Hippocampal formation (tissue), 2 donors: ENCODE measurements at places on chromosomes 7 and 10.

- DNase-seq = no peak
Observed at GRCh38 chr7:107047902-107048782, 3.6 kb downstream of the PRKAR2B start.

DNA sequence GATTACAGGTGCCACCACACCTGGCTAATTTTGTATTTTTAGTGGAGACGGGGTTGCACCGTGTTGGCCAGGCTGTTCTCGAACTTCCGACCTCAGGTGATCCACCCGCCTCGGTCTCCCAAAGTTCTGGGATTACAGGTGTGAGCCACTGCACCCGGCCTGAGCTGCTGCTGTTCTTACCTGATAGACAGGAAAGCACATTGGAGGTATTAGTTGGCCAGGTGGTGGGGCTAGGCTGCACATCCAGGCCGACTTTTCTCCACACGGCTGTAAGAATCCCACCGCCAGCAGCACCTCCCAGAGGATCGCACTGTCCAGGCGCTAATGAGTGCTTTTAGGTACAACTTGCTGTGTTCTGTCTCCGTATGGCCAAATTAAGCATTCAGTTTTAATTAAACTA, 112.6 kb downstream of the WDR37 start:
- no peak for DNase-seq

DNA sequence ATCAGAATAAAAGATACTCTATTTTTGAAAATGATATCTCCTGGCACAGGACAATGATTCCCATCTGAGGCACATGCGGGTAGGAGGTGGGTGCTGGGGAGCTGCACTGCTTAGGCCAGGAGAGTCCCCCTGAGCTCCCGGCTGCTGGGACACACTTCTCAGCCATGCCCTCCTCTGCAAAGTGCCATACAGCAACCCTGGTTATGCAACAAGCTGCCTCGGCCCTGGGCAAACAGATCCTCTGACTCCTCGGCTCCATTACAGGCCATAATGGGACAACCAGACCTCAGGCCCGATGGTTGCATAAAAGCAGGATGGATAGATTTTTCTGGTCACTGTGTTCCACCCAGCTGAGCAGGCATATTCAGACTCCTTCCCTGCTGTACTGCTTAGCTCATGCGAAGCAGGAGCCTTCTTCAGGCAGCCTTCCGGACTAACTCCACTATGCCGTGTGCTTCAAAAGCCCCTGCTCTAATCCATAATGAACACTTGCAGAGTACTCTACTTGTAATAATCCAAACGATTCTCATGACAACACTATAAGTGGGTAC, 6.5 kb upstream of the LEP start:
- no peak for DNase-seq

DNA sequence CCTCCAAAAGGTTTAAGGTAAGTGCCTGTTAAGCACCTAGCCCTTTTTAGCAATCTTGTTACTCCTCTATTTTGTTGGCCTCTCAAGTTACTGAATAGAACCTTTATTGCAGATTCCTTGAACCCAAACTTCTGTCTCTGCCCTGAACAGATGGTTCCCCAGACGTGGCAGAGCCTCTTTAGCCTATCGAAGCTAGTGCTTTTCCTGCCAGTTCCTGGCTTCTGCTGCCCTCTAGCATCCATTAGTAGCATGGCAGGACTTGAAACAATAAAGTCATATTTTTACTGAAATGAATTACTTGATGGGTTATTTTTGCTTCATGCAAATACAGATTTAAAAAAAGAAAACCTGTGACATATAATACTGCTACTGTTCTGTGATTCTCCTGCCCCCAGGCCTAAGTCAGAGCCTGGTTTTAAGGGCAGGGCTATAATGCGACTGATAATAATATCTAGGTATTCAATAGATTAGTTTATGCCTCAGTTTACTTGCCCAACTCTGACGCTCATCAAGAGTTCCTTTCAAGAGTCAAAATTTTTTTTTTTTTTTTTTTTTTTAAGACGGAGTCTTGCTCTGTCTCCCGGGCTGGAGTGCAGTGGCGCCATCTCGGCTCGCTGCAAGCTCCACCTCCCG, 84.3 kb upstream of the PHF14 start:
- peak; percentile 5 for DNase-seq

DNA sequence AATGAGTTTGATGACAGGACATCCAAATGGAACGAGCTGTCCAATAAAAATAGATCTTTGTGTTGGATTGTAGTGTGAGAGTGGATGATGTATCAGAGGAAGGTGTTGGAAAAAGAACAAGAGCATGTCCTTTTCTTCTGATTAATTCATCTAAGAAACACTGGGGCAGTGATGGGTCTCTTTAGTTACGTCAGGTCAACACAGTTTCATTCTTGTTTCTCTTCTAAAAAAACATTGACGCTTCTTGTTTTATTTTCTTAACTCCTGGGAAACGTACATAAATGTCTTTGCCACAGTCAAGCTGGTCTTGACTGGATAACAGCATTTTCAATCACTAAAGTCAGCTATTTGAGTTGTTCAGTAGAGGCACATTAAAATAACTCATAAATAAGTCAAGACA, 67.0 kb downstream of the PPP1R9A start:
- DNase-seq = no peak

DNA sequence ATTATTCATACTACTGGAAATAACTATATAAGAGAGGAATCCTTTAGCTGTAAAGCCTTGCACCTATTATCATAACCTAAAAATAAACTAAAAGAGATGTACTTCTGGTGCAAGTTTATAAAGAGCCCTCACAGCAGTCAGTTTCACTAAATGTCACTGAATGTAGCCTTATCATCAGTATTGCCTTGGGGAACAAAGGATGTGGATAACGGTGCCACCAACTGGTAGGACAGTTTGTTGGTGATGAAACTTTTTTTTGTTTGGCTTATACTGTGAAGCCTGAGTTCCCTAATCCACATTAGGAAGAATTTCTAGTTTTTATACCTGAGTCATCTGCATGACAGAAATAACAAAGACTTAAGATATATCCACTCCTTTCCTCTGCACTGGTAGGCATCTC, 117.9 kb upstream of the COL1A2 start:
- DNase-seq = no peak

DNA sequence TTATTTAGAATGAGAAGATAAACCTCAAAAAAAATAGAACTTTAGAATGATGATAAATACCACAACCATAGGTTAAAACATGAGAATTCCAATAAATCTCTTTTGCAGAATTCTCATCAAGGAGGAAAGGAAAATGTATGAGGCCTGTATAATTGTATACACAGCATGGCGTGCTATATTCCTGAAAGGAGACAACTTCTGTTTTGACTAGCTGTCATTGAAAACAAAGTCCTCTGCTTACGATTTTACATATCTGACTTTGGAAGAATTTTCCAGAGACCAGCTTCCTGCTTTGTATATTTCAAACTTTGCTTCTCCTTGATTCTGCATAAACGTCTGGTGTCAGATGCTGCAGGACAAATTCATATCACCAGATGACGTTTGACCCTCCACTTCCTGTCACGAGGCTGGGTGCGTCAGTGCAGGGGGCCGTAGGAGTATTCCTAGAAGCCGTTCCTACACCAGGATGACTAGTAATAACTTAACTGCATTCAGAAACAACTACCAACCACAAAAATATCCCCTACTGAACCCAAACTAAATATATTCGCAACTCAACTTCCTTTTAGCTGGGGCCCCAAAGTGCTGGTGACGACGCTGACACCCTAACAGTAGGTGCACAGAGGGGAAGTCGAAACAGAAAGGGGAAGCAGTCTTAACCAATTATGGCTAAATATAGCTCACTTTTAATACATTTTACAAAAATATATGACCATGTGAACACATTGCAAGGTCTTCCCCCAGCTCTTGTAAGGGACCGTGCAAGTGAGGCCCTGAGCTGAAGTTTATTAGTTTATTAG, 178.6 kb upstream of the INHBA start:
- DNase-seq = peak; percentile 18

GRCh38 chr10:99768556-99768955, 13.9 kb upstream of the ABCC2 start:
- no peak for DNase-seq

GRCh38 chr10:5033061-5033778, 29.6 kb upstream of the AKR1C2 start:
- DNase-seq = no peak

DNA sequence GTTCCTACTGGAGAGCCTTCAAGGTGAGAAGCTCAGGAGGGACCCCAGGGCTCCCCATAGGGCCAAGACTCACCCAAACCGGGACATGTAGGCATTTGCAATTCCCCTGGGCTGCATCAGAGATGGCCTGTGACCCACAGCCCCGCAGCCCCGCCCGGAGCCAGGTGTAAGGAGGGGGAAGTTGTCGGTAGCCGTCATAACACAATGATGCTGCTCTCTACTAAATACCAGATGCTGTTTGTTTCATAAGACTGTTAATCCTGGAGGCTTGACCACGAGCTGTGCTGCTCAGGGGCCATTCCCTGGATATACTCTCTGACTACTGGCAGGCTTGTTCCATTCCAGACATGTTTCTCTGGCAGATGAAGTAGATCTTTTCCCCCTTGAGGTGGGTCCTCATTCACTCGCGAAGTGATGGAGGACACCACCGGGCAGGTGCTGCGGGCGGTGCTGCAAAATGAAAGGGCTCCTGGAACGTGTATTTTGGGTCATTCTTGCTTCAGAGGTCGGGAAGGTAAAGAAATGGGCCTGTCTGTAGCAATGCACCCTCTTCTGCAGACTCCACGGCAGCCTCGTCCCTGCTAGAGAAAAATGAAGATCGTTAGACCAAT, 61.1 kb downstream of the MKI67 start:
- DNase-seq = no peak

- no peak for DNase-seq
Observed at GRCh38 chr7:43750016-43750887, 8.2 kb upstream of the BLVRA start.

DNA sequence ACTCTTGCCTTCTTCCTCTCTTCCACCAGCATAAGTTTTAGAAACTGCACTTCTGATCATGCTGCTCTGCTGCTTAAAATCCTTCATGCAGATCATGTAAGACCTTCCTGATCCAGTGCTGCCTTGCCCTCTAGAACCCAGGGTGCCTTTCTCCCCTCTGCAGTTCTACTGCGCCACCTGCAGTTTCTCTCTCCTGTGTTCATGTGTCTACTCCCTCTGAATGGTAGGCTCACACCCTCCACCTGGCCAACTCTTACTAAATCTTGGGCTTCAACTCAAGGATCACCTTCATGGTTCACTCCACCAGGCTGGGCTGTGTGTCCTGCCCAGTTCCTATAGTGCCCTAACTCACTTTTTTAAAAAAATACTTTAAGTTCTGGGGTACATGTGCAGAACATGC, 174.6 kb upstream of the ITGB1 start:
- no peak for DNase-seq

DNA sequence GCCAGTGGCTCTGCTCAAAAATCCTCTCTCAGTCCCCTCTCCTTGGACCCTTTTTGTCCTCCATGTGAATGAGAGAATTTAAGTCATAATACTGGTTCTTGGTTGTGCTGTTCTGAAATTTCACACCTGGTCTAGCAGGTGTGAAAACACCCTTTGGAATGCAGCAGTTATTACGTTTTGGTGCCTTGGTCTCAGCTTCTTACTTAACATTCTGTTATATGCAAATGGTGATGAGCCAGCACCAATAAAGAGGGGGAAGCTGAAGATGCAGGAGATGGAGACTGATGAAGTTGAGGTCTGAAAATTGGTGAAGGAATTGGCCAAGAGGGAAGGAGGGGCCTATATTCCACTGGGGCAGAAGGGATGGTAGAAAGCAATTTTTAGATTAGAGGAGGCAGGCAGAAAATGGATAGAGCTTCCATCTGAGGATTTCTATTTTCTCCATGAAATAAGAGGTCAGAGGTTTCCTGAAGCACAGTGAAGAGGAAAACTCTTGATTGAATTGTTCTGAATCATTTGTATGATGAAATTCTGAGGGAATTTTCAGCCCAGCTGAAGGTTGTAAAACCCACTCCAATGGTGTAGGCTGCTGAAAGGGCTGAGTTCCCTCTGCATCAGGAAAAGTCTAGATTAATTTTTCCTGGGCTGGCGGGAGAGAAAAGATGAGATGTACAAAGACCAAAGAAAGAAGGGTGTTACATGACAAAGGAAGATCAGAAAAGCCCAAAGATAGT, 94.0 kb upstream of the FAM180A start:
- DNase-seq = no peak

DNA sequence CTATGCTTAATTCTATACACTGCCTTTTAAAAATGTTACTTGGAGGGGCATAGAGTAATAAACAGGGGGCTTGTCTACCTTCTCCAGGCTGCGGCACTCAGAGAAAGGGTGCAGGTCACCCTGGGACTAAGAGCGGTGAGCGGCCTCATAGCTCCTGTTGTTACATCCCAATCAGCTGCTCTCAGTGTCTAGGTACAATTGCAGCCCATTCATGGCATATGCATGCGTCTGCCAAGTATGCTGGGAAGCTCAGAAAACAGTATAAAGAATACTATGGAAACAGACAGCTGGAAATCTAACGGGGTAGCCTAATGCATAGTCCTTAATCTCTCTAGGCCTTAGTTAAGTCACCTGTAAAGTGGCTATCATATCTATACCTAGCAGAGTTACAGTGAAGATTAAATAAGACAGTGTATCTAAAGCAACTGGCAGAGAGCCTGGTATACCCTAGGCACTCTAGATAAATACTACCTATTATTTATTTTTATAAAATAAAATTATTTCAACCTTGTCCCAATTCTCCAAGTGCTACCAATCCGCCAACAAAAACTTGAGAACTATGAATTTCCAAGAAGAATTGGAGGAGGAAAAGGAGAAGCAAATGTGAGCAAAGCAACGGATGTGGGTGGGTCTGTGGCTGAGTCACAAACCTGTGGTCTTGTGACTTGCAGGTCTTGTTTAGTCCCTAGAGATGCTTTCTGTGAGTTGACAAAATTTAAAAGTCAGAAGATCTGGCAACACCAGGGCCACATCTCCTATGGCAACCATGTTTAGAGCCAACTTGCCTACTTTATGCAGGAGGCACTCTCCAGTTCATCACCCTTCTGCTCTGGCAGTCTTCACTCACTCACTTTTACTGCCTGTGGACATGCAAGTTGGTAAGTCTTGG, 183.0 kb downstream of the RAPGEF5 start:
- DNase-seq = no peak

DNA sequence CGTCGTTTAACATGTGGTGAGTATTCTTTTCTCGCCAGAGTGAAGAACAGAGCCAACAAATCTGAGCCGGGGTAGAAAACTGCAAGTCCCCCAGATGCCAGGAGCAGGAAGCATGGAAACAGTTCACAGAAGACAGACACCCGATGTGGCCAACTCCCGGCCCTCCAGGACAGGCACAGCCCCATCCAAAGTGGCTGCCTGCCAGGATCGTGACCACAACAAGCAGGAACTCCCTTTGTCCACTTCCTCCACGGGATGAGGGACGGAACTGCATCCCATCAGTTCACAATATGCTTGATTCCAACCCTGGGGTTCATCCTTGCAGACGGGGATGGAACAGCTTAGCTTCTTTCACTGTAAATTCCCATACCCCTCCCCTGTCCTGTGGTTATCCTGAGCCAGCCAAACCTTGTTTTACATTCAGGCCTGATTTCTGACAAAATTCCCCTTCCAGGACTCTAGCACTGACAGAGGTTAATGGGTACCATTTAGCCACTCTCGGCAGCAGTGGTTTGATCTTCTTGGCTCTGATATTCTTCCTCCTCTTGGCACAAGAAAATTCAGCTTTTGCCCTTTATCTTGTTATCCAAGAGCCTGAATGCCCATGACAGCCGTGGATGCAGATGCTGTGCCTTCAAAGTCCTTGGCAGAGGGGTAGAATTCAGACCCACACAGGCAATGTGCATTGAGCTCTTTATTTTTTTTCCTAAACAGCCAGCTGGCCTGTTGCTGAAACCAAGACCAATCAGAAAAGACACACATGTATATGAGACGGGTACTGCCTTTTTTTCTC, 105.5 kb upstream of the FAM204A start:
- DNase-seq = no peak
